ENCODE measurements at places on chromosomes 3 and 15. TPM values are rescaled to one million over a fixed set of nuclear protein-coding genes. Genes with fewer than 3 reads are reported as not detected.

GOLGA6L26 gene
- not detected for polyA plus RNA-seq

ISLR gene
- not detected for polyA plus RNA-seq

SLC22A14 gene
- 0.16 TPM for polyA plus RNA-seq

LYZL4 gene
- not detected for polyA plus RNA-seq

Measured in neural cell (in vitro differentiated cells).